B cell (primary cell): ENCODE measurements at places on chromosomes 4 and X. TPM values are rescaled to one million over a fixed set of nuclear protein-coding genes. Genes with fewer than 3 reads are reported as not detected.

SNCA gene
- 1.3 and 3.4 TPM in 2 replicates for total RNA-seq

PORCN gene
- total RNA-seq, result 12.8 and 13.0 TPM in 2 replicates

DMRTC1B gene
- 2.2 and 2.4 TPM in 2 replicates for total RNA-seq

NIPAL1 gene
- 1.1 TPM in 1 of 2 replicates, not detected in the other for total RNA-seq

KANTR gene
- total RNA-seq, result 26.8 and 32.6 TPM in 2 replicates

ITIH6 gene
- total RNA-seq, result not detected in 2 replicates

SPANXD gene
- not detected in 2 replicates for total RNA-seq

PCDH18 gene
- not detected in 2 replicates for total RNA-seq

TCEAL9 gene
- 0.39 and 0.42 TPM in 2 replicates for total RNA-seq

GRCh38 chrX:38279188-38279587 lies 48.1 kb downstream of the RPGR start:
- DNase-seq, result no peak

DNA sequence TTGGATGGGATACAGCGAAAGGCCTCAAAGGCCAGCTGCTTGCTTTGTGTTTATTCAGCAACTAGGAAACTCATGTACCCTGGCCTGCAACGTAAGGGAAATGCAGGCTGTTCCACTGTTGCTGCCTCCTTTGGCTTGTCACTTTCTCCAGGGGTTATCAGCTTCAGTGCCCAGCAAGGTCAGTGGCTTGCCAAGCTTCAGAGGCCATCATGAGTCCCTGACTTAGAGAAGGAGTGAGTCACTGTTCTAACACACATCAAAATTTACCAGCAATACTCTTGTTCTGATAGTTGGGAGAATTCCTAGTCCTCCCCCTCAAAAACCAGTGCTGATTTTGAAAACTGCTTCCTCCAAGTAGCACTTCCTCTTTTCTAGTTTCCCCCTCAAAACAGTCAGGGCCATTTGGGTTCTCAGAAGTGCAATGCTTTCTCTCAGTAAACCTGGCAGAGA lies 250.8 kb downstream of the ARHGAP24 start:
- peak; percentile 80 for DNase-seq

GRCh38 chr4:17336524-17336961 lies 175.3 kb downstream of the QDPR start:
- no peak for DNase-seq

DNA sequence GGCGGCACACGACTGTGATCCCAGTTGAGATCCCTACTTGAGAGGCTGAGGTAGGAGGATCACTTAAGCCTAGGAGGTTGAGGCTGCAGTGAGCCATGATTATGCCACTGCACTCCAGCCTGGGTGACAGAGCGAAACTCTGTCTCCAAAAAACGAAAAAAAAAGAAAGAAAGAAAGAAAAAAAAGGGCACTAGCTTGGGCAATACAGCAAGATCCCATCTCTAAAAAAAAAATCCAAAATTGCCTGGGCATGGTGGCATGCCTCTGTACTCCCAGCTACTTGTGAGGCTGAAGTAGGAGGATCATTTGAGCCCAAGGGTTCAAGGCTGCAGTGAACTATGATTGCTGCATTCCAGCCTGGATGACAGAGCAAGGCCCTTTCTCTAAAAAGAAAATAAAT lies 10.7 kb upstream of the KLHL15 start:
- DNase-seq, result no peak

DNA sequence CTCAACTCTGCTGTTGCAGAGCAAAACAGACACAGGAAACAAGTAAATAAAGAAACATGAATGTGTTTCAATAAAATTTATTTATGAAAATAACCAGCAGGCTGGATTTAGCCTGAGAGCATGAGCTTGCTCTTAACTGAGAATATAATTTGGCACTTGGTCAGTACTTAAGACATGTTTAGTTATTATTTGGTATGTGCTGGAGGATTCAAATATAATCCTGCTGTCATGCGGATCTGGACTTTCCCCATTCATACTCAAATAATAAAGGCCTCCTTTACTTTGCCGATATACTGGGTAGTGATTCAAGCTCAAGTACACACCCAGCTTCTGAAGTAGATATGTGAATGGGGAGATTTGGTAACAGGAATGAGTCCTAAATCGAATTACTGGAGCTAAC lies 465.5 kb upstream of the HS3ST1 start:
- no peak for DNase-seq

GRCh38 chrX:119942173-119942819 lies 1.3 kb downstream of the NKAP start:
- DNase-seq, result no peak

- DNase-seq, result no peak
Measured at GRCh38 chr4:173386751-173387150, 12.2 kb downstream of the SCRG1 start.

GRCh38 chr4:26594778-26595177 lies 10.9 kb downstream of the TBC1D19 start:
- DNase-seq, result no peak

- DNase-seq, result no peak
Measured at GRCh38 chrX:8851231-8851886, 50.2 kb upstream of the FAM9A start.

GRCh38 chr4:125517831-125518230 lies 203.1 kb downstream of the FAT4 start:
- no peak for DNase-seq

- DNase-seq, result no peak
Measured at GRCh38 chrX:13837290-13837745, 20.4 kb upstream of the GPM6B start.

DNA sequence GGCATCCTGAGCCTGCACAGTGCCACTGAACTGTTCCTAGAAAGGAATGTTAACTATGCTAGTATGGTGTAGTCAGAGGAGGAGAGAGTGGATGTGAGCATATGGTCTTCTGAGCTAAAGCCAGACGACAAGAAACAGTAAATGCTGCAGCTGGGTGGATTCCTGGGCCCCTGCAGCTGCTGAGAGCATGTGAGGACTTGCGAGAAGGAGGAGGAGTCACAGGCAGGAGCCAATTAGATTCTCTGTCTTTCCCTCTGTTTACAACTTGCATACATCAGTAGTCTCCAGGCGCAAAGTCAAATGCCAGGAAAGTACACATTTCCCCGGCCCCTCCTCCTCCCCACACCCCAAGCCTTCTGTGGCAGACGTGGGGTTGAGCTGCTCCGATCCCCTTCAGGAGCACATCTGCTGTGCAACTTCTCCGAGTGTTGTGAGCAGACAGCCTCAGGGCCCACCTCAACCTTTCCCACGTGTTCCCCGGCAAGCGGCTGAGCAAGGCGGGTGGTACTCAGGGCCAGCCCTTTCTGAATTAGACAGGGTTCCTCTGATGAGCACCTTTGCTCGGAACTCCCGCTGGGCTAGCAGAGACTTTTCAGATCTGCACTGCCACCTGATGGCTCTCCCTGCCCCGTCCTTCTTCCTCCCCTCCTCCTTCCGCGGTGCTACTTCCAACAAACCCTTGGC lies 108.7 kb upstream of the ATP6AP2 start:
- peak; percentile 43 for DNase-seq

DNA sequence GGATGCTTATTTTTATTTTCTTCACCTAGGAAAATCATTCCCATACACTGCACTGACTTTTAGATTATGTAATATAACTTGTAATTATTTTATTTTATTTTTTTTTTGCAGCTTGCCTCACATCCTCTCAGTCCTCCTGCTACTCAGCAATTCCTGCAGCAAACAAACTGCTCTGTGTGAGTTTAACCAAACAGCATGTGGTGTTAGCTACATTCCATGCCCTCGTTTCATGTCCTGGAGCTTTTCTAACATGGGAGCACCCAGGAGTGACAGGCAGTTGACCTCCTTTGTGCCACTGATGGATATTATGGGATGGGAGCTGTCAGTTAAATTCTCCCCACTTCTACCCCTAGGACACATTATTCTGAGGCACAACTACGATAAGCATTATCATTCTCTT lies 24.8 kb downstream of the CXCL1 start:
- DNase-seq, result no peak

DNA sequence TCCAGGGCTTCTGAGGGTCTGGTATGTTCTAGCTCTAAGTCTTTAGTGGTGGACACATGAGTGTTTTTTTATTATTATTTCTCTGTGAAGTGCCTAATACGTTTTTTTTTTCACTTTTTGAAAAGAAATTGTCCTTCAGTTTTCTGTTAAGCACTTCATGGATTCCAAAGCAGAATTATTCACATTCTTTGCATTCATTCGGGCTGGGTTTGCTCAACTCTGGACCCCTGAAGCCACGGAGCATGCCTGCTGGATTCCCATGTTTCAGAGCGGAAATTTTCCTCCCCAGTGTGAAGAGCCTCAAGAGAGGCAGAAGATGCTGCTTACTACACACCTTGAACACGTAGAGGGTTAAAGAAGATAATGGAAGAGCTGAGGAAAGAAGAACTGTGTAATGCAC lies 107.5 kb downstream of the EGF start:
- DNase-seq, result no peak

DNA sequence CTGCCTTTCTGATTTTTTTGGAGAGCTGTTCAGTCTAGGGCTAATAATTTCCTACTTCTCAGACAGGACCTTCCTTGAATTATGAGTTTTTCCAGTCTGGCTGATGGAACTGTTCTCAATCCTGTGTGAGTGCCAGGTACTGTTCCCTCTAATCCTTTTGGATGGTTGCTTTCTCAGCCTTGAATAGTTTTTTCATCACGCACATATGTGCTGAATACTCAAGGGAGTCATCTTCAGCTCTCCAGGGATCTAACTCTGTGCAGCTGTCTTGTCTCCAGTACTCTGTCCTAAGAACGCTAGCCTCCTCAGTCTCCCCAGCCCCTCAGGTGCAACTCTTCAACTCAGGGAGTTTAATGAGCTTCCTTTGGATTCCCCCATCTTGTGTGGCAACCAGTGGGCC lies 93.2 kb downstream of the GASK1B start:
- DNase-seq, result no peak

GRCh38 chr4:153418121-153418520 lies 48.0 kb upstream of the TMEM131L start:
- DNase-seq, result no peak

DNA sequence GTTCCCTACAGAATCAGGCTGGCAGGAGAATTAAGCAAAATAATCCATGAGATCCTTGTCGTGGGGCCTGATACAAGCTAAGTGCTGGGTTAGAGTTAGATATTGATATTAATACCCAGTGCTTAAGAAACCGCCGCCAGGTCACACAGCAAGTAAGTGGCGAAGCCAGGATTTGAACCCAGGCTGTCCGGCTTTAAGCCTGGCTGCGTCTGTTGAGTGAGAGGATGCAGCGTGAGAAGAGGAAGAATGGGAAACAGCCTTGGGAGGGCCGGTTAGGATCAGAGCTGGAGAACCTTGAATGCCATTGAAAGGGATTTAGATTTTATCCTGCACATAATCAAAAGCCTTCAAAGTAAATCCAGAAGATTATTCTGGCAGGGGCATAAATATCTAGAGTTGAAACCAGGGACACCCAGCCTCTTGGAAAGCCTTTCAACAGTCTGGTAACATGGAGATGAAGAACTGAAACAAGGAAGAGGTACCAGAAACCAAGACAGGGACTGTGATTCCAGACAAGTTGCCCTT lies 64.8 kb upstream of the HELT start:
- no peak for DNase-seq

DNA sequence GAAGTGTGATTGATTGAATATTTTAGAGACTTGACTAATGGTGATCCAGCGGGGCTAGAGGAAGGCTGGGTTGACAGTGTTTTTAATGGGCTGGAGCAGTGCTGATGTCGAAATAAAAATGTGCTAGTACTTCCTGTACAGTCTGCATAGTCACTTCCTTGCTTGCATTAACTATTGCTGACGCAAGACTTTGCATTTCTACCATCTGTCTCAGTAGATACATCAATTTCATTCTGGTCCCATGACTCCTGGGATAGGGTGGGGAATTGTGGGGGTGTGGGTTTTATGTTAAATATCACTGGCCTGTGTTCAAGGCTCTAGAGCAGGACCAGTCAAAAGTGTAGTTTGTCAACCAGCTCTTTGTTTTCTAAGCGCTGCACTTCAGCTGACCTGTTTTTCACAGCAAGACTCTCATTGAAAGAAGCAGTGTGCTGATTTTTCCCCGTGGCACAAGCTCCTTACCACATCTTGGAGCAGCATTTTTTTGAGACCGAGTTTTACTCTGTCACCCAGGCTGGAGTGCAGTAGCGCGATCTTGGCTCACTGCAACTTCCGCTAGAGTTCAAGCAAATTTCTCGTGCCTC lies 35.2 kb upstream of the PHEX start:
- no peak for DNase-seq

DNA sequence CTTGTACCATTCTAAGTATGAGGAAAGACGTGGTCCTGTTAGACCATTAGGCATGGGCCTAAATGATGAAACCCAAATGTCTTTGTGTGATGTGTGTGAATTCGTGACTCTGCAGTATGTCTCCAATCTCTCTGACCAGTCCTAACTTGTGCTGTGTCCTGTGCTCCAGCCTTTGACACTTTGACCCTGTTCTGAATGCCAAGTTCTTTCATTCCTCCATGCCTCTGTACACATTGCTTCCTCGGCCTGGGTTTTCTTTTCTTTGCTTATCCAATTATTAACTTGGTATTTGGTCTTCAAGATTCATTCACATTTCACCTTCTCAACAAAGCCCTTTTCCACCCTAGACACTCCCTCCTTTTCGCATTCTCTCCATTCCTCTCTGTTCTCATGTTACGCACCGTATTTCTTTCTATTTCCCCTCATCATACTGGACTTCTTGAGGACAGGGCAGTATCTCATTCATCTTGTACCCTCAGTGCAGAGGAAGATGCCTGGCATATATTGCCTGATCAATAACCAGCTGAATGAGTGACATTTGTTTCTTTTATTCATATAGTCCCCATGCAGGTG lies 138.7 kb downstream of the F11 start:
- DNase-seq, result no peak

DNA sequence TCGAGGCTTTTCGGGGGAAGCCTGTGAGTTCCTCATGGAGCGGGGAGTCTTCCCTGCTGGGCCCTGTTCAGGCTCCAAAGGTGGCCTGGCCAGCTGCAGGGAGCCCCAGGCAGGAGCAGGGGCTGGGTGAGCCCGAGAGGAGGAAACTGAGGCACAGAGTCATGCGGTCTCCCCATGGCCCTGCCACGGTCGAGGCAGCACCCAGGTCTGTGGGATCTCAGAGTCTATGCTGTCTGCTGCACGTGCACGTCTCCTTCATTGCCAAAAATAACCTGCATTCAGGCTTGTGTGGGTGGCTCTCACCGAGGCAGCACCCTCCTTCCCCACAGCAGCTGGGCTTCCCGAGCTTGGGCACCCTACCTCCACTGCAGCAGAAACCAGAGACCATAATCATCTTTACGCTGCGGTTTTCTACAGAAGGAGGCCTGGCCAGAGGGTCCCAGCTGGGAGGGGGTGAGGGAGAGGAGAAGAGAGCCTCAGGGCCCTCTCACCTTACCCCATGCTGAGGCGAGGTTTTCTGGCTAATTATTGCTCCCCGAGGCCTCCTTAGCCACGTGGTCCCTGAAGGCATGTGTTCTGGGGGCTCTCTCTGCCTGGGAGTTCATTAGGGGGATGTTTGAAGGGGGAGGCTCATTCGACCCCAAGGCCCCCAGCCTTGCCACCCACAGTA lies 64.3 kb downstream of the CPZ start:
- DNase-seq, result no peak
